ENCODE measurements at places on chromosomes 1 and 21.
A peak's percentile ranks its signal among the peaks of the same experiment; 100 is the strongest.

GRCh38 chr1:32151319-32151787 is 28.1 kb upstream of the TXLNA start:
- DNase-seq, result no peak

GRCh38 chr1:82919837-82920236 is 1079.1 kb downstream of the TTLL7 start:
- DNase-seq, result no peak

DNA sequence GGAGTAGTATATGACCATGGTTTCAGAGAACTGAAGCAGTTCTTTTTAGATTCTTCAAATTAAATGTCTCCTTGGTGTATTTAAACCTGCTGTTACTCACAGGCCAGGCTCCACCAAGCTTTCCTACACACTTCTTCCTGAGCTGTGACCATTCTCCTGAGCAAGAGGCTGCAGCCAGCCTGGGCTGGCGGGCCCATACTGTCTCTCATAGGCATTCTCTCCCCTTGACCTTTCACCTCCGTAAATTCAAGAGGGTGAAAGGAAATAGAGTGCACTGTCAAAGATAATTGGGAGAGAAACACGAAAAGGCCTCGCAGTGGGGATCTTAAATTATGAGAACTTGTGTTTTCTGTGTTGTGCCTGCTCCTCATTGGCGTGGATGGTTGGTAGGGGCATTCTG is 2.3 kb downstream of the ARF1 start:
- peak; percentile 11 for DNase-seq

GRCh38 chr1:2796890-2797740 is 4.4 kb downstream of the TTC34 start:
- DNase-seq, result no peak

DNA sequence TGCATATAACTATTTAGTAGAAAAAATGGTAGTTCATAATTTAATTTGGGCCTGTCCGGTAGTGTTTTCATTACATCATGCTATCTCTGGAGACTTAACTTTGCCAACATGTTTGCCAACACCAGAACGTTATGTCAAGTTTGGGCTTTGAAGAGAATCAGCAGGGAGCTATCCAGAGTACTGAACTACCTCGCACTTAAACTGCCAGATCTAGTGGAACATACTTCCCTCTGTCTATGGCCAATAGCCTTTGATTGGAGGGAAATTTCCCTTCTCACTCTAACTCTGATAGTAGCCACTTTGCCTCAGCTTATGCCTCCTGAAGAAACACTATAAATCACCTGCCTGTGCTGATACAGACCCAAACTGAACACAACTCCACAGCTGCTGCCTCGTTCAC is 10.0 kb downstream of the LRRC53 start:
- peak; percentile 67 for DNase-seq

DNA sequence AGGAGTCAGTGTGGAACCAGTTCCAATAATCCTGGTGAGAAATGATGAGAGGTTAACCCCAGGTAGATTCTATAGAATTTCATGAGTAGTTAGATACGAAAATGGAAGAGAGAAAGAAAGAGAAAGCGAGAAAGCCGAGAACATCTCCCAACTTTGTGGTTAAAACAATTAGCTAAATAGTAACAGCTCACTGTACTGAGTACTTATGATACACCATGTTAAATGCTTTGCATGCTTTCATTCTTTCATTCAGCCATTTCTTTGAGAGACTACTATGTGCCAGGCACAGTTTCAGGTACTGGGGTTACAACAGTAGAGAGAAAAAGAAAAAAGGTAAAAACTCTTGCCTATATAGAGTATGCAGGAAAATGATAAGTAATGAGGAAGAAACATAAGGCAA is 109.7 kb upstream of the SYT6 start:
- no peak for DNase-seq

GRCh38 chr1:246226041-246226440 is 281.0 kb downstream of the SMYD3 start:
- no peak for DNase-seq

DNA sequence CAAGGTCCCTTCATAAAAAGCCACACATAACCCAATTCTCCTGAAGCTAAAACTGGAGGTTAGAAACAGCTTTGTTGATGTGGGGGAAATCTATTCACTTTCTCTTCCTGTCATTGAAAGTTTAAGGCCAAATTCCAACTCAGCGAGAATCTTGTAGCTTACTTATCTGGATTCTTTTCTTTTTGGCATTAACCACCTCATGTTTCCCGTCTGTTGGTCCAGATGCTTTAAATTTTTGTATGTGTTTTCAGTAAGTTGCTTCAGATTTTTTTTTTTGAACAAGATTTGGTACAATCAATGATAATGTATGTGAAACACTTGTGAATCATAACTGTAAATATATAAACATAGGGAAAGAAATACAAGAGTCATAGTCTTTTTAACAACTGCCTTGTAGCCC is 33.7 kb upstream of the NEK7 start:
- DNase-seq, result no peak

DNA sequence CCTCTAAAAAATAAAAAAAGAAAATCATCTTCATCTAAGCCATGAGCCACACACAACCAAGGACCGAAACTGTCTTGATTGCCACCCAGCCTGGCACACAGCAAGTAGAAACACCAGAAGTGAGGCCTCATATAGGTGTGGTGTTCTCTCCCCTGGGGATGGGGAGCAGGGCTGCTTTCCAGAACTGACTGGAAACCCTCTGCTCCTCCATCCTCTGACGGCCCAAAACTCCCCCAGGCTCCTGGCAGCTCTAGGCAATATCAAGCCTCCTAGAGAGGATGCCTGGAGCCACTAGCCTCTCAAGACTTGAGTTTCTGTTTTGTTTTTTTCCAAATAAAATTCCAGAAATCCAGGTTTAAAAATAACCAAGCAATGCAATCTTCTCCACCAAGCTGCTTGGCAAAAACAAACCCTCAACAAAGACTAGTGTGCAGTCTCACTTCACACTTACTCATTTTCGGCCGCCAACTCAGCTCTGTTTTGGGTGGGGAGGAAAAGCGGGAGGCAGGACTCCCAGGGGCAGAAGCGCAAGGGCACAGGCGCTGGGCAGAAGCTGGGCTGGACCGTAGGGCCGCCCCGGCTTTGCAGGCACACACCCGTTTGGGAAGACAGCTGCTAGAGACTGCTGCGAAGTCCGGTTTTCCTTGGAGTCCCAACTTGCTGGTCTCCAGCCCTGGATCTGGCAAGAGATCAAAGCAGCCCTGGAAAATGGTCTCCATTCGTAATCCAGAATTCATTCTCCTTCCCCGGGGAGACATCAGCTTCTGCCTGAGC is 78.2 kb upstream of the CAPZB start:
- no peak for DNase-seq

GRCh38 chr1:204760350-204760749 is 74.8 kb upstream of the LRRN2 start:
- no peak for DNase-seq

DNA sequence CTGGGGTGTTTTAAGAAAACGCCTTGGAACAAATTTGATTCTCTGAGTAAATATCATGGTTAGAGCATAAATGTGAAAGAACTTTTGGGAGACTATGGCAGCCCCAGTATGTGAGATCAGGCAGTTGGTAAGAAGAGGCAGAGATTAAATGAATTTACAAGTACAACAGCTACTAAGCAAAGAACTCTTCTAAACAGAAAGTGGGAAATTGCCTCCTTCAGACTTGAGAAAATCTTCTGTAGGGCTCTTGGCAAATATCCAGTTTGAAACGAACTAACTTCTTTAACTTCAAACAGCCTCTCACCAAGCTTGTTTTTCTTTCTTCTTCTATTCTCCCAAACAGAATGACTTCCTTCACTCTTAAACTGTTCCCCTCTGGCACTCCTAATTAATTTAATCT is 337.7 kb downstream of the SIPA1L2 start:
- no peak for DNase-seq

DNA sequence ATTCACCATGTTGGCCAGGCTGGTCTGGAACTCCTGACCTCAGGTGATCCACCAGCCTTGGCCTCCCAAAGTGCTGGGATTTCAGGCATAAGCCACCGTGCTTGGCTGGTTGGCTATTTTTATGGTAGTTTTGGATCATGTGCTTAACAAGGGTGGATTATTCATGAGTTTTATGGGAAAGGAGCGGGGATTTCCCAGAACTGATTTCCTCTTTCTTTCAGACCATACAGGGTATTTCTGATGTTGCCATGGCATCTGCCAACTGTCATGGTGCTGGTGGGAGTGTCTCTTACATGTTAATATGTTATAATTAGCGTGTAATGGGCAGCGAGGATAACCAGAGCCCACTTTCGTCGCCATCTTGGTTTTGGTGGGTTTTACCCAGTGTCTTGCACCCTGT is 3.2 kb downstream of the TRPM2 start:
- no peak for DNase-seq

DNA sequence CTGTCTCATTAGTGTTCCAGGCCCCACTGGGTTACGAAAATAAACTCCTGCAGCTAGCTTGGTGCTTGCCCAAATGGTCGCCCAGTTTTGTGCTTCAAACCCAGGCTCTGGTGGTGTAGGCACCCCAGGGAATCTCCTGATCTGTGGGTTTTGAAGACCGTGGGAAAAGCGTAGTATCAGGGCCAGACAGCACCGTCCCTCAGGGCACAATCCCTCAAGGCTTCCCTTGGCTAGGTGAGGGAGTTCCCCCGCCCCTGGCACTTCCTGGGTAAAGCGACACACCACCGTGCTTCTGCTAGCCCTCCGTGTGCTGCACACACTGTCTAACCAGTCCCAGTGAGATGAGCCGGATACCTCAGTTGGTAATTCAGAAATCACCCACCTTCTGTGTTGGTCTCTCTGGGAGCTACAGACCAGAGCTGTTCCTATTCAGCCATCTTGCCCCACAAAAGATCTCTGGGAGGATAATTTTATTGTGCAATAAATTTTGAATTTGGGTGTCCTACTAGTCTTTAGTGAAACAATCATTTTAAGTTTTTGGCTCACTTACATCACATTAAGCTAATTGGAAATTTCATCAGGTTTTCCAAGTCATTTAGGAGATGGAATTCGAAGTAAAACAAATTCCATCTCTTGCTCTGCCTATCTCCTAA is 9.4 kb upstream of the SLC25A24 start:
- no peak for DNase-seq

- DNase-seq, result no peak
Measured at GRCh38 chr1:76770979-76771378, 96.3 kb upstream of the ST6GALNAC5 start.

DNA sequence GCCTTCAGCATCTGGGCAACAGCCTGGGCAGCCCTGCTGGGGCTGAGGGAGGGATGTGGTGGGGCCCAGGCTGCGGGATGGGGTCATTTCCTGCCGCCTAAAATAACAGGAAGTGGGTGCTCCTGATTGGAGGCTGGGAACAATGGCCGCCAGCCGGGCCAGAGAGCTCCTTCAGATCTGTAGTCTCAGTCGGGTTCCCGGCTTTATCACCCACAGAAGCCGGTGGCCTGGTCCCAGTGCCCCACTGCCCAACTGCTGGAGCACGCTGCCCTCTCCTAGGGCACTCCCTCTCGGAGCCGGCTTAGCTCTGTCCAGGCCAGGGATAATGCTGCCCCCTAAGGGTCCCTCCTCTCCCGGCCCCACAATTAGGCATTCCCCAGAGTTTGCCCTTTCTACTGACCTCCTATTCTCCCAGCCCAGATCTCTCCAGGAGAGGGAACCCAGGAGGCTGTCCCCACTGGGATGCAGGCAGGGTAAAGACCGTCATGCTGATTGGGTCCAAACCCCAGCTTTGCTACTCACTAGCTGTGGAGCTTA is 5.1 kb downstream of the MAP7D1 start:
- DNase-seq, result peak; percentile 72

GRCh38 chr1:15231714-15232201 is 15.3 kb upstream of the FHAD1 start:
- no peak for DNase-seq

GRCh38 chr1:11377001-11377583 is 101.9 kb upstream of the DISP3 start:
- DNase-seq, result peak; percentile 33

DNA sequence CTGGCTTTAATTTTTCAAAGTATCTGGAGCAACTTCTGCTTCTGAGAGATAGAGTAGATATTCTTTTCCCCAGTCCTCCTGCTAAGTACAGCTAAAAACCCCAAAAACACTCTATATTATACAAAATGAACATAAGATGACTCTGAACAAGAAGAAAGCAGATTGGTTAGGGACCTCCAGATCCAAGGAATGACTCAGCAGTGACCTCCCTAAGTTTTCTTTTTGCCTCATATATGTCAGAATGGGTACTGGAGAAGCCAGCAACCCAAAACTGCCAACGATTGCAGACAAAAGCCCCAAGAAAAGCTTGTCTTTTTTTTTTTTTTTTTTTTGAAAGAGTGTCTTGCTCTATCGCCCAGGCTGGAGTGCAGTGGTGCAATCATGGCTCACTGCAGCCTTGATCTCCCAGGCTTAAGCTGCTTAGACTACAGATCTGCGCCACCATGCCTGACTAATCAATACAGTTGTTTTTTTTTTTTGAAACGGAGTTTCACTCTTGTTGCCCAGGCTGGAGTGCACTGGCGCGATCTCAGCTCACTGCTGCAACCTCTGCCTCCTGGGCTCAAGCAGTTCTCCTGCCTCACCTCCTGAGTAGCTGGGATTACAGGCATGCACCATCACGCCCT is 22.7 kb downstream of the NDUFS5 start:
- DNase-seq, result no peak

DNA sequence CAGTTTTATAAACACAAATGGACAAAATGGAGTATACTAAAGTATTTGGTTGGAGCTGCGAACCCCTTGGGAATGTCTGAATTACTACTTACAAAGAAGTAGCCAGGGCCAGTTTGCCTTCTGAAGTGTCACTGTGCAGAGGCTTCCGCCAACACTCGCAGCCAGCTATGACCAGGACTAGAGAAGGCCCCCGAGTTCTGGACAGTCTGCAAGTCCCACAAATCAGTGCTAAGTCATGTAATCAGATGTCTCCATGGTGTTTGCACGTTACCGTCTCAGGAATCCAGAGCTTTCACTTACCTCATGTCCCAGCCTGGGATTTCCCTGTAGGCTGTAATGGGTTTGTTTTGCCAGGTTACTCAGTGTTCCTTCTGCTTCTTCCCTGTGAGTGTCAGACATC is 106.6 kb upstream of the SPAG17 start:
- DNase-seq, result no peak

- no peak for DNase-seq
Measured at GRCh38 chr1:212689196-212689725, 10.4 kb downstream of the BATF3 start.

DNA sequence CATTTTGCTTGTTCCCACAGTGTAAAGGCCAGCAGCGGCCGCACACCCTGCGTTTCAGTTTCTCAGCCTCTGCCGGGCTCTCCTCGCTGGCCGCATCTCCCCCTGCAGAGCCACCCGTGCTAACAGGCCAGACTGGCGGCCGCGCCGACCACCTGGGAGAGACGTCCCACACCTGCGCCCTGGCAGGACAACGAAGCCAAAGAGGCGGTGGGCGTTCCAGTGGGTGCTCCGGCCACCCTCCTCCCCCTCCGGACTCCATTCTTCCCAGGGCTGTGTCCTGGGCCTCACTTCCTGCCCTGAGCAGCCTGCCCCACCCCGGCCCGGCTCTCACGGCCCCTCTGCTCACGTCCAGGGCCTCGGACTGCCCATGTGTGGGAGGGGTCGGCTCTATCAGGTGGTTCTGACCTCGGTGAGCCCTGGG is 31.9 kb upstream of the SLC19A1 start:
- DNase-seq, result peak; percentile 71

- DNase-seq, result peak; percentile 74
Measured at GRCh38 chr1:214446772-214447556, 104.4 kb downstream of the PTPN14 start.
